LNCaP clone FGC (cell line): ENCODE measurements at places on chromosomes 11 and 22.

DNA sequence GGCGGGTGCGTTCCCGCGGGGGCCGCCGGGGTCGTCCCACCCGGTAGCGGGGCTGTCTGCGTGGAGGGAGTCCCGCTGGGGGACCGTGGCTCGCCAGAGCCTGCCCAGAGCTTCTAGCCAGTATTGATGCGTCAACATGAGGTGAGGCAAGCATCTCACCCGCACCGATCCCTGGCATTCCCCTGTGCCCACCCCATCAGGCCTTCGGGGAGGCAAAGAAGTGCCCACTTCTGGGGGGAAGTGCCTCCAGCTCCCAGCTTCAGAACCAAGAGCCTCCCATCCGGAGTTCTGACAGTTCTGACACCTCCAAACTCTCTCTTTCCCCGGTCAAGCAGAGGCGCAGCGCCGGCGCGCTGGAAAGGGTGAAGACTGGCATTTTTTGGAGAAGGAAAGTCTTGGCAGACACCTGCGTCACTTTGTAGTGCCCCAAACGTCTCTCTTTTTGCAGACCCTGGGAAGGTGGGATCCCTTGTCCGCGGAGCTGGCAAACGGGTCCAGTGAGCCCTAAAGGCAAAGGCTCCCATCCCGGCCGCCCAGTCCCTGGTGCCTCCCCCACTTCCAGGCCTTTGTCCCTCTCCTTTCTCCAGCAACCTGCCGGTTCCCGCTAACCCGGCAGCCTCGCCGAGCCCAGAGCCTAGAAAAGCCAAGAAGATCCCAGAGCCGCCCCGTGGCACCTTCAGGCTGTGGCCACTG is 3.2 kb upstream of the PAX6 start:
- DNase-seq, result no peak

- DNase-seq, result no peak
These were observed 98.2 kb upstream of the PRR5 start for GRCh38 chr22:44603767-44604166.

GRCh38 chr11:103370076-103370475 is 260.9 kb downstream of the DYNC2H1 start:
- no peak for DNase-seq

- peak; percentile 80 for DNase-seq
These were observed 36.1 kb downstream of the LIMK2 start for GRCh38 chr22:31248138-31248745.

- peak; percentile 59 for DNase-seq
These were observed 71.2 kb upstream of the TBCEL start for GRCh38 chr11:120952461-120953434.

DNA sequence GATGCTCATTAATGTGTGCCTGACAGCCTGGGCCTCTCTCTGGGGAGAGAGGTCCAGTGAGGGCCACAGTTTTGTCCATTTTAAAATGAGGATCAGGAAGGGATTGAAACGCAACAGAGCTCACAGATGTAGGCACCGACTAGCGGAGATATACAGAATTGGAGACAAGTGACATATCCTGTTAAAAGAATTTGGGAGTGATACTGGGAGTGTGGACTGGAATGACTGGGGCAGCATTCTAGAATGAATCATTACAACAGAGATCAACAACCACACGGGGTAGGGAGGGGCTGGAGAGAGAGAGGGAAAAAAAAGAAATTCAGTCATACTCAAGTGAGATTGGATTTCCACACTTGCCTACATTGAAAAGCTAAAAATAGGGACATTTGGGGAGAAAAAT is 2.5 kb upstream of the NCAM1 start:
- no peak for DNase-seq

GRCh38 chr11:5364214-5364613 is 12.9 kb downstream of the OR51B6 start:
- DNase-seq, result no peak

GRCh38 chr11:11284481-11284880 is 68.6 kb downstream of the CSNK2A3 start:
- no peak for DNase-seq

- DNase-seq, result no peak
These were observed 7.8 kb downstream of the IFT27 start for GRCh38 chr22:36768141-36768540.

DNA sequence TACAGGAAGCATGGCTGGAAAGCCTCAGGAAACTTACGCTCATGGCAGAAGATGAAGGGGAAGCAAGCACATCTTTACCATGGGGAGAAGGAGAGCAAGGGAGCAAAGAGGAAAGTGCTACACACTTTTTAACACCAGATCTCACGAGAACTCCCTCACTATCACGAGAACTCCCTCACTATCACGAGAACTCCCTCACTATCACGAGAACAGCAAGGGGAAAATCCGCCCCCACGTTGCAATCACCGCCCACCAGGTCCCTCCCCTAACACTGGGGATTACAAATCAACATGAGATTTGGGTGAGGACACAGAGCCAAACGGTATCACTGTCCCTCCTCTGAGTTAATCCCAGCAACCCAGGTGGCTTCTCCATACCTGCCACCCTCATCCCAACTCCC is 84.5 kb downstream of the MN1 start:
- DNase-seq, result no peak

DNA sequence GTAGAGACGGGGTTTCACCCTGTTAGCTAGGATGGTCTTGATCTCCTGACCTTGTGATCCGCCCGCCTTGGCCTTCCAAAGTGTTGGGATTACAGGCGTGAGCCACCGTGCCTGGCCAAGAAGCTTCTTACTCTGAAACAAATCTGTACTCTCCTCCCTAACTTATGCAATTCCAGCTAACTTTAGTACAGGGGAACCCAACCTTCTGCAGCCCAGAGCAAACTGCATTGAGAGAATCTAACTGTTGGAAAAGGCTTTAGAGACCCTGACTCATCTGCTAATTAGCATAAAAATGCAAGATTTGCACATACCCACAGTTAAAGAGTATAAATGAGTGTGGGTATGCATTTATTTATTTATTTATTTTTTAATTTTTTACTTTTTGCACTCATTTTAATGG is 64.8 kb downstream of the APOL5 start:
- no peak for DNase-seq
